ENCODE measurements at places on chromosomes 13 and 19.
A peak's percentile ranks its signal among the peaks of the same experiment; 100 is the strongest.

DNA sequence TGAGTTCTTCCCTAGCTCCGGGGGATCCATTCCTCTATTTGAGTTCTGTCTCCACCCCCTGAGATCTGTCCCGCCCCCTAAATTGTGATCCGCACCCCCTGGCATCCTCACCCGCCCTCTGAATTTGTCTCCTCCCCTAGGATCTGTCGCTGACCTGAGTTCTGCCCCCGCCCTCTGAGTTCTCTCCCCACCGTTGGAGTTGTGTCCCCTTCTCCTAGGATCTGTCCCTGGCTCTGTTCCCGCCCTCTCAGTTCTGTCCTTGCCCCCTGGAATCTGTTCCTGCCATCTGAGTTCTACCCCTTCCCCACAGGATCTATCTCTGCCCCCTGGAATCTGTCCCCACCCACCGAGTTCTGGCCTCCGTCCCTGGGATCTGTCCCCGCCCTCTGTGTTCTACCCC, 1.0 kb upstream of the SLC17A7 start:
- no peak for DNase-seq

DNA sequence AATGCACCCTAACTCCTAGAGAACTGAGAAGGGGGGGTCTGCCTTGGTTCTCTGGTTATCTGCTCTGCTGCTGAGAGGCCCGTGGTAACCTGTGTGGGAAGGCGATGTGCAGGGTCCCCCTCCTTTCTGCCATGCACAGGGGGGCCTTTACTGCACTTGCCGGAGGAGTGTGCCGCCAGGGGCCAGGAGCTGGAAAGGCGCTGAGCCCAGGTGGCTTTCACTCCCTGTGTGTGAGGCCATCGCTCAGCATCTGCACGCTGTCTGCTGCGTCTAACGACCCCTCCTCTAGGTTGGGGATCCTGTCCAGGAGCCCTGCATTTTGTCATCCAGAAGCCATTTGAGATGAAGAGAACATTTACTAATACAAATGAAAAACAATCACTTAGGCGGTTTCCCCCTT, 37.0 kb upstream of the TEX29 start:
- no peak for DNase-seq

- DNase-seq, result no peak
These were observed 52.6 kb upstream of the URAD start for GRCh38 chr13:28041031-28041461.

DNA sequence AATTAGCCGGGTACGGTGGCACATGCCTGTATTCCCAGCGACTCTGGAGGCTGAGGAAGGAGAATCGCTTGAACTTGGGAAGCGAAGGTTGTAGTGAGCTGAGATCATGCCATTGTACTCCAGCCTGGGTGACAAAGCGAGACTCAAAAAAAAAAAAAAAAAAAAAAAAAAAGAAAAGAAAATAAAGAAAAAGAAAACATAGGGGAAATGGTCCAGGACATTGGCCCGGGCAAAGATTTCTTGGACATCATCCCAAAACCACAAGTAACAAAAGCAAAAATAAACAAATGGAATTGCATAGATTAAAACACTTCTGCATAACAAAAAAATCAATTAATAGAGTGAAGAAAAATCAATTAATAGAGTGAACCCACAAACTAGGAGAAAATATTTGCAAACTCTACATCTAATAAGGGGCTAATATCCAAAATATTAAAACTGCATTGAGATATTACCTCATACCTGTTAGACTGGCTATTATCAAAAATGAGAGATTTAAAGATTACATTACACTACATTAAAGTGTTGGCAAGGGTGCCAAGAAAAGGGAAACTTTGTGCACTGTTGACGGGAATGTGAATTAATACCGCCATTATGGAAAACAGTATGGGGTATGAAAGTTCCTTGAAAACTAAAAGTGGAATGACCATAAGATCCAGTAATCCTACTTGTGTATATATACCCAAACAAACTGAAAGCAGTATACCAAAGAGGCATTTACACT, 18.5 kb upstream of the ABCC4 start:
- DNase-seq, result no peak

DNA sequence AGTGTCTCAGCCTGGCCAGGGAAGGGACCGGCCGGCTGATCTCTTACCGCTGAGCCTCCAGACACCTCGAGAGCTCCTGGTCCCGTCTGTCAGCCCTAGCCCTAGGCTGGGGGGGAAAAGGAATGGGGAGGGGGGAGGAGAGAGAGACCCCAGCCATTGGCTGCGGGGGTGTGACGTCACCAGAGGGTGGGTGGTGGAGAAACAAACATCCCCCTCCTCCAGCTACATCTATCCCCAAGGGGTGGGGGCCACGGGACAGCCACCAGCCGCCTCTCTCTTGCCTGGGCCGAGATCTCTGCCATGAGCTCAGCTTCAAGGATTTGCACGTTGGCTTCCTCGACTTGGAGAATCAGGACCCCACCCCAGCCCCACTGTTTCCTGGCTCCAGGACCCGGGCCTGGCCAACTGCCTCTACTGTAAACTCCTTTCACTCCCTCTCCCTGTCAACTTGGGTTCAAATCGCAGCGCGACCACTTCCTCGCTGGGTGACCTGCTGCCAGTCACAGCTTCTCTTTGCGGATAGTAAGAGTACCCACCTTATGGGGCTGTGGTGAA, at the start of gene PRX:
Gene PRX (minus strand): TSS at position 88 of the 555 bp plus-strand sequence. CDS start 5,446 bp downstream, outside the sequence.
- DNase-seq, result no peak

- DNase-seq, result peak; percentile 91
These were observed 897 bp downstream of the C19orf33 start for GRCh38 chr19:38304866-38305429.

GRCh38 chr13:48155848-48156247, 60.9 kb upstream of the MED4 start:
- DNase-seq, result no peak

DNA sequence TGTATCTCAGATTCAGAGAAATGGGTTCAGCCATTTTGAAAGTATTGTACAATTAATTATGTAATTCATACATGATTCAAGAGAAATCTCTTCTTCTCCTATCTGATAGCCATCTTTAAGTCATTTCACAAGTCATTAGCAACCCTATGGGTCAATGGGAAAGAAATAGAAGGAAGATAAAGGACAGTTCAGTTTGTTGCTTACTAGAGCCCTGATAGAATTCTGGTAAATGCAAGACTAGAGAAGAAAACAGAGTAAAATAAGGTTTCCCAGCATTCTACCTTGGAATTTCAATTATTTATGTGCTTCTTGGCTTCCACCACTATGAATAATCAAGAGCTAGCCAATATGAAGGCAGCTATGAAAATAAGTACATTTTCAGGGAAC, 117.7 kb downstream of the LHFPL6 start:
- DNase-seq, result no peak

DNA sequence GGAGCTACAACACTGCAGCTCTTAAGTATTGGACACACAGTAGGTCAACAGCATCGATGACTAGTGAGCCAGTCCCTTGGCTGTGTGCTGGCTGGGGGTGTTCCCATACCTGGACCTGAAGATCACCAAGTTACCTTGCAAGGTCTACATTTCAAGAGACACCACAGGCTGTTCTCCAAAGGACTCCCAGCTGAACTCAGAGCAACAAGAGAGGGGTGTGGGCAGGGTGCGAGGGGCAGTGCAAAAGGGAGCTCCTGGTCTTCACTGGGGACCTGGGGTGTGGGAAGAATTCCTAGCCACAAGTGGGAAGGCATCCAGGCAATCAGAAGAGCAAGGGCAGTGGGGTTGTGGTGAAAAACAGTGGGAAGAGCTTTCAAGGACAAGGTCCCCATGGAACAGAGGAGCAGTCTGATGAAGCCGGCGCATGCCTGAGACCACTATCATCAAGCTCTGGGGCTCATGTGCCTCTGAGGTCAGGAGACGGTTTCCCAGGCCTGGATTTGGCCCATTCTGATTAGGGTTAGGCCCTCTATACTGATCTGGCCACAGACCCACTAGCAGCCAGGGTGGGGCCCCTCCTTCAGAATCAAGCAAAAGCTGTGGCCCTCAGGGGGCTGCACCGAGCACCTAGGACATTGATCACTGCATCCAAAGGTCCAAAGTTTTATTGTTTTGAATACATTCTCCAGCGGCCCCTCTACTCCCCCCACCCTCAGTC, 4.7 kb upstream of the GSK3A start:
- DNase-seq, result no peak

- no peak for DNase-seq
These were observed 116.2 kb upstream of the FREM2 start for GRCh38 chr13:38570706-38571105.

DNA sequence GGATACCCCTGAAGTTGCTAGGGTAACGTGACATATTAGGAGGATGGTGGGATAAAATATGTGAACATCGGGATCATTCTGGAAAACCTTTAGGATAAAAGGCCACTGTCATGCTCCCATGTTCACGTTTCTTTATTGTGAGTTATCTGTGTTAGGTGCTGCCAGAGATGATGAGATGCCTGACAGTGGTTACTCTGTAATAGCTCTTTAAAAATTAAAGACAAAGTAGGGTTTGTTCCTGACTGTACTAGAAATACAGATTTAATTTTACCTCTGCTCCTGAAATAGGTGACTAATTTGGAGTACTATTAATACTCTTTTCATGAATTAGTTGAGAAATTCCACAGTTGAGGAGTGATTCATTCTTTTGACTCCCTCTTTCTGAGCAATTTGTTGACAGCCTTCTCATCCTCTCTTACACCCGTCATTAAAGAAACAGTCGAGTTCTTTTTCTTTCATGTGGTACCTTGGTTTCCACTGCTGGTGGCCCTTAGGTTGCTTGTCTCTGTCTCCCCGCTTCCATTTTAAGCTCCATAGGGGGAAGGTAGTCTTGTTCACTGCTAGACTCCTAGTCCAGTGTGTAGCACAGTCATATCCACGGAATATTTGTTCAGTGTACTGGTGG, 28.4 kb downstream of the SAE1 start:
- DNase-seq, result no peak

DNA sequence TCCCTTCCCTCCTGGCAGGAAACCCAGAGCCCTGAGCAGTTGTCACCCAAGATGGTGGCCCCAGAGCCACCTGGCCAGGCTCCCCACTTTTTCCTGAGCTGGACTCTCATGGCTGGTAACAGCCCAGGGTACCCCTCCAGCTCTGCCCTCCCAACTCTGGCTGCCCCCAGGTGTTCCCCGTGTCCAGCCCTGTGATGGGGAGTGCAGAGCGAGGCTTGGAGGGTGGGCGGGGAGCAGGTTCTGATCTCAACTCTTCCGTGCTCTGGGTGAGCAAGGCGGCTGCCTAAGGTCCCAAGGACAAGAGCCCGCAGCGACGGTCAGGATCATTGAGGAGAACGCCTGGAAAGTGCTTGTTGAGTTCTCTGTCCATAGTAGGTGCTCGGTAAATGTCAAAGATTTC, 54.7 kb upstream of the GAS6 start:
- DNase-seq, result no peak

- no peak for DNase-seq
These were observed at the start of gene GRIK5 for GRCh38 chr19:42069619-42070351. GRIK5 (minus strand) TSS chr19:42070206; CDS start chr19:42065770, 4,436 bp downstream.

DNA sequence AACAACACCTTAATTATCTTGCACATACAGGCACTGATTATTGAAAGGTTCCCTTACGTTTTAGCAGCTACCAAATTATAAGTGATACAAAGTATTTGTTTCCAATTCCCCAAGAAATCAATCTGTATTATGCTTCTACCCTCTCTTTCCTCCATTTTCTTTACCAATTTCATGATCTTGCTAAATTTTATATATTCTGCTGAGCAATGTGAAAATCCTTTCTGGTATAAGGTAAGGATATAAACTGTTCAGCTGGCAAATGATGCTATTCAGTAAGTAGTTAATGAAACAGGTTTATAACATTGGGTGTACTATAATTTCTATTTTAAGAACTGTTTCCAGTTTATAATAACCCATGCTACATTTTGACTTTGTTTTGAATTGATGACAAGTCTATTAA, 985 bp upstream of the EEF1AKMT1 start:
- no peak for DNase-seq

DNA sequence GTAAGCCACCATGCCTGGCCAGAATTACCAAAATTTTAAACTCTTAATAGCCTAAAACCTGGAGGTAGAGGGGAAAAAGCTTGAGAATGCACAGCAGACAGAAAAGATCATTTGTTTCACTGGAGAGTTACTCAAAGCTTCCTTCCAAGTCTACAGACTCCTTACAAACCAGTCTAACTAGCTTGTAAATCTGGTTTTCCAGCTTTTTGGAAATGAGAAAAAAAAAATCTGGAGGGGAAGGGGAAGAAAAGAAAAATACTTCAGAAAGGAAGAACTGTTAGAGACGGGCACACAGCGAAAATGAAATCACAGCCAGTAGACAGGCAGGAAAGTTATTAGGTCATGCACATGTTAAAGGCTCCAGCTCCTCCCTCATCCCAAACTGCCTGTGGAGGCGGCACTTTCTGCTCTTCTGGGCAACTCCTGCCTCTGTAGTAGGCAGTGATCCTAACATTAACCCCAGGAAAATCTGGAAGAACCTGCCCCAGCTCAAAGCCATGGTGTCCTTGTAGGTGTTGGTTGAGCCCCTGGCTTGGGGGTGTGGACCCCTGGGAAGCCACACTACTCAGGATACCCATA, 17.3 kb downstream of the PARP4 start:
- DNase-seq, result no peak

GRCh38 chr19:41424335-41425173, 2.6 kb downstream of the B3GNT8 start:
- peak; percentile 74 for DNase-seq

GRCh38 chr13:79379274-79379673, 26.8 kb downstream of the RBM26 start:
- DNase-seq, result no peak

DNA sequence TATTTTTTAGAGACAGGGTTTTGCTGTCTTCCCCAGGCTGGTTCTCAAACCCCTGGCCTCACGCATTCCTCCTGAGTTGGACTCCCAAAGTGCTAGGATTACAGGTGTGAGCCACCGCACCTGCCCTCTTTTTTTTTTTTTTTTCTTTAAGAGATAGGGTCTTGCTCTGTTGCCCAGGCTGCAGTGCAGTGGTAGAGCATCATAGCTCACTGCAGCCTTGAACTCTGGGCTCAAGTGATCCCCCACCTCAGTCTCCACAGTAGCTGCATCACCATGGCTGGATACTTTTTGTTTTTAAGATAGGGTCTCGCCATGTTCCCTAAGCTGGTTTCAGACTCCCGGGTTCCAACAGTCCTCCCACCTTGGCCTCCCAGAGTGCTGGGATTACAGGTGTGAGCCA, 1.5 kb downstream of the KCNJ14 start:
- no peak for DNase-seq

DNA sequence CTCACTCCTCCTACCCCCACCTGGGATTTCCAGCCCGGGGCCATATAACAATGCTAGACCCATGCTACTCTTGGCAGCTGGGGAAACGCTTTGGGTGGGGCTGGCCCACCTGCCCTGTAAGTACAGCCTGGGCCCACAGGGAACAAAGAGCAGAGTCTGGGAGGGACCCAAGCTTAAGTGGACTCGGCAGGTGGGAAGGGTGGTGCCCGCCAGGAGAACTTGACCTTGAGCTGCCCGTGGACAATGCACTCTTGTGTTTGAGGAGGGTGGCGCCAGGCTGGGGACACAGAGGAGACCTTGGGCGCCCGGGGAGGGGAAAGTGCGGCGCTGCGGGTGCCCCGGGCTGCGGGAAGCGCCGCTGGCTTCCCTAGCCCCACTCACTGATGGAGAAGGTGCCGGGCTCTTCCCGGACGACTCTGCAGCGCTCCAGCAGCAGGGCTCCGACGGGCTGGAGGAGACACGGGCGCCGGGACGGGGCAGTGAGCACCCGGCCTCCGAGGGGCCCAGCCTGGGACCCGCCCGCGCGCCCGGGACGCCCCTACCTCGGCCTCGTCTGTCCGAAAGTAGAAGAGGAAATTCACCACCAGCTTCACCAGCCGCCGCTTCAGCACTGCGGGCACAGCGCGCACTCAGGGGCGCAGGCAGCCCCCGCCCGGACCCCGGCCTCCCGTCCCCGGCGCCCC, 607 bp downstream of the PLEKHJ1 start:
- DNase-seq, result peak; percentile 76
